ENCODE measurements at places on chromosomes 1 and 21.
A peak's percentile ranks its signal among the peaks of the same experiment; 100 is the strongest.

DNA sequence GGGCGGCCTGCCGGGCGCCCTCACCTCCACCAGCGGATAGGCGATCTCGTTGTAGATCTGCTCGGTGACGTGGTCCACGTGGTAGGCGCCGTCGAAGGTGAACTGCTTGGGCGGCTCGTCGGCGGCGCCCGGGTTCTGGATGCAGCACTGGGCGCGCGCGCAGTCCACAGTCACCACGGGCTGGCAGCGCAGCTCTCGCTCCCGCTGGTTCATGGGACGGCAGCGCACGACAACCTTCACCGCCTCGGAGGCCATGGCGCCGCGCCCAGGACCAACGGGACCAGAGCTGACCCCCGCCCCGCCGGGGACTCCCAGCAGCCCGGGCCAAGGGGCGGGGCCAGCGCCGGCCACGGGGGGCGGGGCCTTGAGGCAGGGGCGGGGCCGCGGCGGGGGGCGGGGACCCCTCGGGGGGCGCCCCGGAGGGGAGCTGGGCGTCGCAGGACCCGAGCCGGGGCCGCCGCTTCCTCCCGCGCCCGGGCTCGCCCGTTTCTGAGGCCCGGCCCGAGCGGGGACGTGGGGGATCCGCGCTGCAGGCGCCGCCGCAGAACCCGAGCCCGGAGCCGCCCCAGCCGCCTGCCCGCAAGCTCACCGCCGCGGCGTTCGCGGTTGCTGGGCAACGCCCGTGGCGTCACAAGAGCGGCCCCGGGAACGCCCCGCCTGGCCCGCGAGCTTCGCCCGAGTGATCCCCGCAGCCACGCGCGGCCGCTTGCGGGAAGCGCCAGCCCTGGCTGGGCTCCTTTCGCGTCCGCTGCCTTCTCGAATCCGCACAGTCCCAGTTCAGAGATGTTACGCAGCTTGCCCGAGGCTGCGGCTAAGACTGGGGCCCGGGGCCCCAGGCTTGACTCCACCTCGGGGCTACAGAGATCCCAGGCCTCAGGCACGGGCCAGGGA is at the start of gene KIF17:
KIF17 (minus strand) TSS at position 556 of the 891 bp plus-strand sequence; CDS start at position 255, 301 bp downstream.
- no peak for DNase-seq

DNA sequence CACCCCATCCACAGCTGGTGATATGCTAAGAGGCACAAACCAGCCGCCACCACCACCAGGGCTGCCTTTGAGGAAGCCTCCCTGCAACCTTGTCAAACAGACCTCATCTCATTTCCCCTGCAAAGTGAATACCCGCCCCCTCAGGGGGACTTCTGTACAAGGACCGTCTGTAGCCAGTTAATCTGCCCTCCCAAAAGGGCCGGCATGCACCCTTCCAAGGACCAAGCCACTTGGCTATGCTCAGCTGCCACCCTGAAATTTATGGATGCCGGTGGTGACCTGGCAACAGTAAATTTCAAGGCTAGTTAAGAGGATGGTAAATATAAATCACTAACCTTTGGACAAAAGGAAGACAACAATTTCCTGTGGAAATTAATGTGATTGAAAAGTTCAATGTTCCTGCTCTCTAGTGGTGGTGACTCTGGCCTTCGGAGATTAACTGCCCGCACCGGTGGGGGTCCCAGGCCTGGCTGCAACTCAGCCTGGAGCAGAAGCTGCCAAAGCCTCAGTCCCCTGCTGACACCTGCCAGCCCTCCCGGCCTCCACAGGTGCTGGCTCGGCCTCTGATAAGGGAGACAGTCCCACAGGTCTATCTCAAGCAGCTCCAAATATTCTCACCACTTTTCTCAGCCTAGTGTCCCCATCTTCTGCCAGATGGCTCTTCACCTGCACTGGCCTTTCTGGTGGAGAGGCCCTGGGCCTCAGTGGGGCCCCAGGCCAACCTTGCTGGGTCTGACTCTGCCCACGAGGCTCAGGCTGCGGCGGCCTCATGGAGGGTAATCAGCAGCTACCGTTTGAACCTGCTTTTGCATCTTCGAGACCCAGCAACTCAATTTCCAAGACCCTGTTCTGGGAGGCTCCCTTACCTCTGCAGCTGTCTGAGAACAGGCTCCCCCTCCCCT is 12.2 kb downstream of the TMEM53 start:
- DNase-seq: no peak

DNA sequence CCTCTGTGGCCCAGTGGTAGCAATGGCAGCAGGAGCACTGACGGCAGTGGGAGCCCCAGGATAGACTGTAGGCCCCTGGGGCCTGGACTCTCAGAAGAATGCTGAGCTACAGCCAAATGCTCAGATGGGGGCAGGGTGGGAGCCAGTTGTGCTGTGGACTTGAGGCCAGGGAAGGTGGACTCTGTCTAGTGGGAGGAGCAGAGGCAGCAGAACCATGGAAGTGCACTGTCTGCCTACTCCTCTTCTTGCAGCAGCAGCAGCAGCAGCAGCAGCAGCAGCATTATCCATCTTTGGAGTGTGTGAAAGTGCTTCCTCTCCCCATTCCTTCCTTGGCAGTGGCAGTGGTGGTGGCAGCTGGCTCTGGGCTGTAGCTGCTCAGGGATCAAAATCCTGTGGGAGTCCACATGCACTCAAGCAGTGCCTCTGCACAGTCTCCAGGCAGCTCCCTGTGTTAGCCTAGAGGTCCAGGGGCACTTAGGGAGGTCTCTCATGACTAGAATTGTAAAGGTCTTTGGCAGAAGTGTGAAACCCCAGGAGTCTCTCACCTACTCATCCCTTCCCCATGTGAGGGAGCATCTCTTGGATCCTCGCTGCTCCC is 917.9 kb upstream of the B3GALT2 start:
- no peak for DNase-seq

DNA sequence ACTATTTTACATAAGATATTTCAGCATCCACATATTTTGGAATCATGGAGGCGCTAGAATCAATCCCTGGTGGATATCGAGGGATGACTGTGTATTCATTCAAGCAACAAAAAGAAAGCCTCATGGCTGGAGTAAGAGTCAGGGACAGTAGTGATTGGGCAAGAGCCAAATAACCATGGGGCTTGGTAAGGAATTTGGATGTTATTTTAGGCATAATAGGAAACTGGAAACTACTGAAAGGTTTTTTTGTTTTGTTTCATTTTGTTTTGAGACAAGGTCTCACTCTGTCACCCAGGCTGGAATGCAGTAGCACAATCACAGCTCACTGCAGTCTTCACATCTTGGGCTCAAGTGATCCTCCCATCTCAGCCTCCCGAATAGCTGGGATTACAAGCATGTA is 33.8 kb upstream of the EYA3 start:
- no peak for DNase-seq

- no peak for DNase-seq
Observed at GRCh38 chr1:44519035-44519676, 114.1 kb downstream of the RNF220 start.

- DNase-seq: no peak
Observed at GRCh38 chr1:220810179-220810653, 23.5 kb downstream of the MTARC1 start.

GRCh38 chr1:186683652-186684410 is 3.6 kb upstream of the PTGS2 start:
- no peak for DNase-seq

- DNase-seq: no peak
Observed at GRCh38 chr1:194133152-194133551, 946.7 kb upstream of the B3GALT2 start.

DNA sequence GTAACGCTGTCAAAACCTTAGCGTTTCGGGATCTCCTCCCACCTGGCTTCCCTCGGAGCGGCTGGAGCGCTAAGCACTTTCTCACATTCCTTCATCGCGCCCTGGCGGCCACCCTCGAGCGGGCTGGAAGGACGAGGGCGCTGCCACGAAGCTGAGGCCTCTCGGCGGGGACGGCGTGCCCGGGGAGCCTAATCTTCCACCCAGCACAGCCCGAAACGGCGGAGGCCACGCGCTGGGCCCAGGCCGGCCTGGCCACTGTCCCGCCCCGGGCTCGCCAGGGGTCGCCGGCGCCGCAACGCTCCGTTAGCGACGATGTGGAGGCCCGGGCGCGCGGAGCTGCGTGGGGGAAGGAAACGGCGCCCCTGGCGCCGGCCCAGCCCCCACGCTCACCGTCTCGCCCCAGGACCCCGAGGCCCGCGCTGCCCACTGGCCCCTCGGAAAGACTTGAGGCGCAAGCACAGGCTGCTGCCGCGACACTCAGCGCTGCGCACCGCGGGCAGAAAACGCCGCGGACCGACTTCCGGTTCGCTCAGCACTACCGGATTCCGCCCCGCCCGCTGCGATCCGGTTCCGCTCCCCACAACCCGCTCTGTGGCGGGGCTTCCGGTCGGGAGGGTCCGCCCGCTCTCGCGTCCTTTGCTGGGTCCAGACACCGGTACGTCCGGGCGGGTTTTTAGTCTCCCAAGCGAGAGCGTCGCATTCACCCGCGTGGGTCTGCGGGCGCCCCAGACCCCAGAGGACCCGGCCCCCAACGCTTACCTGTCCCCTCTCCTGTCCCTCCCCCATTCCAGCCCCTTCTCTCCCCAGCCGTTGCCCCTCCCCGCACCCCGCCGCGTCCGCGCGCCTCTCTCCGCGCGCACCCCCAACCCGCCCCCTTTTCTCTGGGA is at the start of gene YBEY:
YBEY (plus strand) TSS at position 582 of the 887 bp plus-strand sequence. CDS start 572 bp downstream, outside the sequence.
- DNase-seq: peak; percentile 44

GRCh38 chr1:67648582-67649326 is 36.2 kb upstream of the GADD45A start:
- DNase-seq: no peak

GRCh38 chr1:80036690-80037432 is 1030.3 kb upstream of the ADGRL4 start:
- no peak for DNase-seq

DNA sequence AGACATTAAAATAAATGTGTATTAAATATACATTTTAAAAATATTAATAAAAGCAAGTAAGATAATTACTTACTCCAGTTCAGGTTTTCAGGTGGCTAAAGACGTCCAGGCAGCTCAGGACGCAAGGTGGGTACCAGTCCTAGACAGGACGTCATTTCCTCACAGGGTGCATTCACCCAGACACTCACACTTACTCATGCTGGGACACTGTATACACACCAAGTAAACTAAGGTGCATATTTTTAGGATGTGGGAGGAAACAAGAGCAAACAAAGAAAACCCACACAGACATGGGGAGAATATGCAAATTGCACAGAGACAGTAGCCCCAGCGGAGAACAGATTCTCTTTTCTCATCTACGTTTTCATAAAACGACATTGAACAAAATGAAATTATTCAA is 457.9 kb downstream of the BRINP3 start:
- DNase-seq: no peak

GRCh38 chr1:208077232-208078075 is 166.5 kb upstream of the CD34 start:
- DNase-seq: no peak

- no peak for DNase-seq
Observed at GRCh38 chr1:212979340-212980122, 29.2 kb downstream of the VASH2 start.

- no peak for DNase-seq
Observed at GRCh38 chr1:99749504-99750347, 16.7 kb downstream of the FRRS1 start.

GRCh38 chr1:54403405-54403804 is 2.8 kb downstream of the SSBP3 start:
- DNase-seq: no peak

DNA sequence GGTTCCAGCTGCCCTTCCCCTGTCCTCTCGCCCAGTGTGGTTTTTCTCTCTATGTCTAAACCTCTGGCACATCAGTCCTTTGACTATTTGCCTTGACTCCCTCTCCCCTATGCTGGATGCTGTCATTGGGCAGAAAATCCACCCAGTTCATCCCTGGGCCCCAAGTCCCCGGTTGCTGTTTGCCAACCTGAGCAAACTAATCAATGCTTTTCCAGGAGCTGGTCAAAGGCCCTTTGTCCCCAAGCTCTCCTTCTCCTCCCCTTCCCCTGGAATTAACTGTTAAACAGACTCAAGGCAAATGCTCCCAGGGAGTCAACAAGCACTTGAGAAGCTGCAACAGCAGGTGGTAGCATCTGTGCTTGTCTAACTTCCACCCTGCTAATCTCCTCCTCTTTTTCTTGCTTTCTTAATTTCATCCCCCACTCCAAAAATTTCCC is 102.7 kb downstream of the LMX1A start:
- DNase-seq: no peak

DNA sequence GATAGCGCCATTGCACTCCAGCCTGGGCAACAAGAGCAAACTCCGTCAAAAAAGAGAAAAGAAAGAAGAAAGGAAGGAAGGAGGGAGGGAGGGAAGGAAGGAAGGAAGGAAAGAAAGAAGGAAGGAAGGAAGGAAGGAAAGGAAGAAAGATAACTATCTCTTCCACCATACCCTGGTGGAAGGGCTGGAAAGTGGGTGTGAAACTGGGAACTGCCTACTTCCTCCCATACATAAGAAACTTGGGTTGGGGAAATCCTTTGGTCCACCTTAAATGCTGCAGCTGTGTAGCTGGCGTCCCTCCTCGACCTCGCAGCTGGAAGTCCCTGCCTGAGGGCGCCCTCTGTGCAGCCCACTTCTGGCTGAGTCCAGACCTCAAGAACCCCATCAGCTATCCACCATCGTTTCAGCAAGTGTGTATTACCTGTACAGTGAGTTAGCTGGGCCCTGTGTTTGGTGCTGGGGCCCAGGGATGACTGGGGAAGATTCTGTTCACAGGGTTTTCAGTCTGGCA is 4.6 kb upstream of the FAM167B start:
- DNase-seq: no peak

DNA sequence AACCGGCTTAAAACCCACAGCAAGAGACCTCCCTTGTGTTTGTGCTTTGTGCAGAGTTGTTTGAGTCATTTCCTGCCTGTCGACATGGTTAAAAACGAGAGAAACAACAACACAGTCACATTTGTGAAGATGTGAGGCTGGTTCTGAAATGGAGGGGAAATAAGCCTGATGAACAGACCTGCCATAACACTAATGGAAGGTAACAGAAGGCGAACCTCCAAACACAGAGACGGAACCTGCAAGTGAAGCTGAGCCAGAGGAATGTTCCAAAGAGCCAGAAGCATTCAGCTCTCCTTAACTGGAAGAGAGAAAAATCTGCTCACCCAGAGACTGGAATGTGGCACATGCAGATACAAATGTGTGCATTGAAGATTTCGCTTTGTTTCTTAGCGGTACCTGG is 53.2 kb upstream of the RAVER2 start:
- no peak for DNase-seq

DNA sequence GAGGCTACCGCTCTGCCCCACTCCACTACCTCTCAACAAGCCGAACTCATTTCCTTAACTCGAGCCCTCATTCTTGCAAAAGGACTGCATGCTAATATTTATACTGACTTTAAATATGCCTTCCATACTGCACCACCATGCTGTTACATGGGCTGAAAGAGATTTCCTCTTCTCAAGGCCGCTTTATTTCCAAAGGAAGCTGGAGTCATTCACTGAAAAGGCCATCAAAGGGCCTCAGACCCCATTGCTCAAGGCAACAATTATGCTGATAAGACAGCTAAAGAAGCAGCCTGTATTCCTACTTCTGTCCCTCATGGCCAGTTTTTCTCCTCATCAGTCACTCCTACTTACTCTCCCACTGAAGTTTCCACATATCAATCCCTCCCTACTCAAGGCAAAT is 6.9 kb upstream of the HPDL start:
- no peak for DNase-seq

GRCh38 chr1:224707843-224708725 is 92.0 kb downstream of the CNIH3 start:
- DNase-seq: peak; percentile 35

- no peak for DNase-seq
Observed at GRCh38 chr1:25867210-25867991, 8.1 kb downstream of the PAQR7 start.
